Neural progenitor cell (in vitro differentiated cells): ENCODE measurements at places on chromosomes 11 and 22. TPM values are rescaled to one million over a fixed set of nuclear protein-coding genes. Genes with fewer than 3 reads are reported as not detected.
A peak's percentile ranks its signal among the peaks of the same experiment; 100 is the strongest.

DNA sequence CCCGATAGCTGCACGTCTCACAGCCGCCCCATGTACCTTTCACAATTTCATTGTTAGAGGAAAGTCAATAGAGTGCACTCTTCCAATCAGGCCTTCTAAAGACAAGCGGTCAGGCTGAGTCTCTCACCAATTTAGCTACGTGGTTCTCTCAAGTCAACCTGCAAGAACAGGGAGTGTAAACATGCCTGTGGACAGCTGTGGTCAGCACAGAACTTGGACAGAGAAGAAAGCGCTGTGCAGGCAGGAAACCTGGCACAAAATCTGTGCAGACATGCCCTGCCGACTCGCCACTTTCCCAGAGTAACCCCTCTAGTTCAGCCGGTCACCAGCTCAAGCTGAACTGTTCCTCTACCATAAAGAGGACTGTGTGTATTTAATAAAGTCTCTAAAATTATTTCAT, 39.5 kb downstream of the CHKA start:
- no peak for DNase-seq

NCF4 gene
- not detected in 2 replicates for total RNA-seq

DNA sequence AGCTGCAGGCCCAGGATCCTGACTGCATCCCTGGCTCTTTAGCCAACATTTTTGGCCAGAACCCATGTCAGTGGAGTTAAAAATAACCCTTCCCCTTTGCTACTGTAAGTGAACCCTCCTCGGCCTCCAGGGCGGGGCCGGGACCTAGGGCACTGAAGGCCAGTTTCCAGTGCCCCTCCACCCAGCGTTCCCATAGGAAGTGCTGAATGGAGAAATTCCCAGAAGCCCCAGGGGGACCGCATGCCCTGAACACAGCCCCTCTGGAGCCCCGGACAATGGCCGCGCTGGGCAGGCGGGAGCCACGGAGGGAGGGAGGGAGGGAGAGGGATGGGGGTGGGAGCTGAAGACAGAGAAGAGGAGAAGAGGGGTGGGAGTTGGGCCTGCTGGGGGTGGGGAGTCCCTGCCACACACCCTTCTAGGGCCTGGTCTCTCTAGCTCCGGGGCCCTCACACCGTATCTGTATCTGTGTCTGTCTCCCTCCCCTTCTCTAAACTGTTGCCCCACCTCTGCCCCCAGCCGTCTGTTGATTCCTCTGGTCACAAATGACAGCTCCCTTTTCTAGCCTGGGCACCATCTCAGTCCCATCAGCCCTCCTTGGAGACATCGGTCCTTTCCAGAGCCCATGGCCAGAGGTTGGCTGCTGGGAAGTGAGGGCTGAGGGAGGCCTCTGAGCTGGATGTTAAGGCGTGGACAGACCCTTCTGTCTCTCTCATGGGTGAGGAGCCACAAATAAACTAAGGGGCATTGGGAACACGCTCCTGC, 10.9 kb downstream of the PDGFB start:
- peak; percentile 60 for DNase-seq

C11orf21 gene
- total RNA-seq, result 0.19 TPM in 1 of 2 replicates, not detected in the other

DNA sequence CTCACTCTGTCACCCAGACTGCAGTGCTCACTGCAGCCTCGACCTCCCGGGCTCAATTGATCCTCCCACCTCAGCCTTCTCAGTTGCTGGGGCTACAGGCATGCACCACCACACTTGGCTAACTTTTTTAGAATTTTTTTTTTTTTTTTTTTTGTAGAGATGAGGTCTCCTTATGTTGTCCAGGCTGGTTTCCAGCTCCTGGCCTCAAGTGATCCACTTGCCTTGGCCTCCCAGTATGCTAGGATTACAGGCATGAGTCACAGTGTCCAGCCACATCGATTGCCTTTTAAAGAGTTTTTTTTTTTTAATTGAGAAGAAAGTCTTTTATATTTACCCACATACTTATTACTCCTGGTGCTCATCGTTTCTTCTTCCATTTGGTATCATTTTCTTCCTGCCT, 30.0 kb downstream of the PARVG start:
- DNase-seq, result no peak

DNA sequence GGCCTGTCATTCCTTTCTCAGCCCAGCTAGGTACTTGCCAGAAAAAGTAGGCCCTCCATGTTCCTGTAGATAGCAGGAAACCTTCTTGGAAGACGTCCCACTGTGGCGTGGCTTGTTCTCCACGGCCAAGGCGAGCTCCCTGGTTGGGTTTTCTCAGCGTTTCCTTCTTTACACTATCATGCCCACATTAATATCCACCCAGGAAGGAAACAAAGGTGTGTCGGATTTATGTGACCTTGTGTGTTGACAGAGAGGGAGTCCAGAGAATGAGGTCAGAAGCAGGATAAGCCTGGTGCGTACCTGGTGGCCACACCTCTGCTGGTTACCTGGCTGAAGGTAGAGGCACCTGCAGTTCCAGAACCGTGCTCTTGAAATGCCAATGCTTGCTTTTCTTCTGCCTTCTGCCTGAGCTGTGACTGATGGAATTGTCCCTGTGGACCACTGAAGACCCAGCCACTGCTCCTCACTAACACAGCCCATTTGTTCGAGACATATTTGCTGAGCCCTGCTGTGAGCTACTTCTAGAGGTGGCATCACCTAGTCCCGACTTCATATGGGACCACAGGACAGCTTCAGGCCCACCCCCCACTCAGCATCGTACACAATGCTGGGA, 7.9 kb downstream of the ASPHD2 start:
- no peak for DNase-seq
